ENCODE measurements at places on chromosomes 6 and 20.

- no peak for DNase-seq
These were observed 359.3 kb downstream of the SYNE1 start for GRCh38 chr6:152277826-152278329.

GRCh38 chr6:1378065-1379016 lies 11.0 kb upstream of the FOXF2 start:
- DNase-seq, result no peak

DNA sequence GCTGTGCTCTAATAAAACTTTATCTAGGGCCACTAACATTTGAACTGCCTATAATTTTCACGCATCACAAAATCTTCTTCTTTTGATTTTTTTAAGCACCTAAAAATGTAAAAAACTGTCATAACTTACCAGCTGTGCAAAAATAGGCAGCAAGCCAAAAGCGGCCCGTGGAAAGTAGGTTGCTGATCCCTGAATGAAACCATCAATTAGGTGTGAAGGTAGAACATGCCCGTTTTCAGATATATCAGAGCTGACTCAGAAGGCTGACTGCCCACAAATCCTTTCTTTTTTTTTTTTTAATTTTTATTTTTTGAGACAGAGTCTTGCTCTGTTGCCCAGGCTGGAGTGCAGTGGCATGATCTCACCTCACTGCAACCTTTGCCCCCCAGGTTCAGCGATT lies 4.9 kb upstream of the IPCEF1 start:
- no peak for DNase-seq

DNA sequence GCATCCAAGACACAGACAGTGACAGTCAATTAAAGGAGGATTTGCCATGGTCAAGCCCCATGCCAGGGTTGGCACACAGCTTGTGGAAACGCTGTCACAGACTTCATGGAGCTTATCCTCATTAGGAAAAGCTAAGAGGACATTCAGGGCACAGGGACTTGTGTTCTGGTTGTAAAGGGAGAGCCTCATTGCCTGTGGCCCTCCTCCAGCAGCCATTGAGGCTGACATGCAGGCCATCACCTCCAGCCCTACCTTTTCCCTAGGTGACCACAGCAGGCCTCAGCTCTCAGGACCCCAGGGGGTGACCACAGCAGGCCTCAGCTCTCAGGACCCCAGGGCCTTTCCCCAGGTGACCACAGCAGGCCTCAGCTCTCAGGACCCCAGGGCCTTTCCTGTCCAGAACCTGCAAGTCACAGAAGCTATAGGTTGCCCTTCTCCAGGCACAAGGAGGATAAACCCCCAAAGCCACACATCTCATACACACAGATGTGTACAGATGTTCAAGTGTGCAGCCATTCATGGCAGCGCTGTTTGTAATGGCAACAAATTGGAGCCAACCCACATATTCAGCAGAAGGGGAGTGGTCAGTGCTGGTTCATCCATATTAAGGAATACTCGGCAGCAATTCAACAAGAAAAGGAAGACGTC lies 26.1 kb downstream of the DUSP22 start:
- DNase-seq, result no peak

- DNase-seq, result no peak
These were observed 528 bp downstream of the NHSL1 start for GRCh38 chr6:138498629-138499302.
